ENCODE measurements at places on chromosomes 5 and 9. TPM values are rescaled to one million over a fixed set of nuclear protein-coding genes. Genes with fewer than 3 reads are reported as not detected.

Gene TCF7
- 2.6 TPM for total RNA-seq

Gene DNAJB5
- 27.3 TPM for total RNA-seq

Gene TRUB2
- total RNA-seq: 27.9 TPM

Gene SLC36A3
- not detected for total RNA-seq

Gene ECM2
- total RNA-seq: 0.18 TPM

- no peak overlapping the region for H3K4me3 ChIP-seq
- H3K4me1 ChIP-seq: peaks cover 6% of the 10 kb centered on the region
- no peaks in the 10 kb centered on the region for H3K27me3 ChIP-seq
- no peak for DNase-seq
- H3K27ac ChIP-seq: no peak overlapping the region
Observed at GRCh38 chr9:85117831-85118230, 448.3 kb downstream of the NTRK2 start.

DNA sequence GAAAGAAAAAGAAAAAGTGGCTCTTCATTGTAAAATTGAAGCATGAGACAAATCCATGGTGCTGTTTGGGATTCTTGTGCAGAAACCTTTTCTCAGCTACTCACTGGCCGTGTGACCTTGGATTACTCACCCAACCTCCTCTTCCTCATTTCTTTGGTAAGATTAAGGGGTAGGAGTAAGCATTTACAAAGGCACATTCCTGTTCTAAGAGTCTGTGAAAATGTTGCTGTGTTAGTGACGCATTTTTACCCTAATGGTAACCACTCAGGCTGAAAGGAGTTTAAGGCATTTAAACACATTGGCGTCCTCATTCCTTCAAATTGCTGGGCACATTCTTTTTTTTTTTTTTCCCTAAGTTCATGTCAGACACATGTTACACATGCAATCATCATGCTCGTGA lies 4.3 kb downstream of the RAI14 start:
- peak overlapping the region; percentile 18 for H3K4me3 ChIP-seq
- H3K36me3 ChIP-seq: peaks cover 14% of the 10 kb centered on the region
- H3K27me3 ChIP-seq: no peaks in the 10 kb centered on the region
- H3K27ac ChIP-seq: peak overlapping the region; percentile 93
- H3K4me1 ChIP-seq: peaks cover 35% of the 10 kb centered on the region

DNA sequence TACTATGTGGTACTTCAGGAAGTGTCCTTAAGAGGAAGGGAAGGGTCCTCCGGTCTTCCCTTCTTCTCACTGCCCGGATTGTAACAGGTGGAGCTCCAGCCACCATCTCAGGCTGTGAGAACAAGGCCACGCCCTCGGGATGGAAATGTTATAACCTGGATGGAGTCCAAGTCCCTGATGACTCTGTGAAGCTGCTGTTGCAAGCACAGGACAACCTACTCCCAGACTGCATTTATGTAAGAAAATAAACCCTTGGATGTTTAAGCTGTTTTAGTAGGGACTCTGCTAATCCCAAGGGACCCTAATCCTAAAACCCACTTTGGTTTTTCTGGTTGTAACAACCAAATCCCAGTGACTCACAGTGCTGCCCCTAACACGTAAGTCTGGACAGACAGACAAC lies 221.6 kb downstream of the ACTL7B start:
- no peak for DNase-seq
- H3K4me3 ChIP-seq: no peak overlapping the region
- H3K36me3 ChIP-seq: no peaks in the 10 kb centered on the region
- peaks cover 8% of the 10 kb centered on the region for H3K27me3 ChIP-seq
- H3K27ac ChIP-seq: no peak overlapping the region

DNA sequence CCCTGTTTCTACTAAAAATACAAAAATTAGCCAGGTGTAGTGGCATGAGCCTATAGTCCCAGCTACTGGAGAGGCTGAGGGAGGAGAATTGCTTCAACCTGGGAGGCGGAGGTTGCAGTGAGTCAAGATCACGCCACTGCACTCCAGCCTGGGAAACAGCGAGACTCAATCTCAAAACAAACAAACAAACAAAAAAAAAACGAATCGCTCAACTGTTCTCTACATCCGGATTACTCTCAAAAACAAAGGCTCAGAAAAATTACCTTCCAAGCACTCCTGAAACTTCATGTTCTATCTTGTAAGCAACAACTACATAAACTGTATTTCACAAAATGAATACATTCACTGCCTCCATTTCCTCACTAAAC lies 14.0 kb downstream of the UBAP2 start:
- H3K4me3 ChIP-seq: no peak overlapping the region
- H3K27ac ChIP-seq: peak overlapping the region; percentile 23
- H3K36me3 ChIP-seq: no peaks in the 10 kb centered on the region
- DNase-seq: no peak
- no peaks in the 10 kb centered on the region for H3K27me3 ChIP-seq
- H3K4me1 ChIP-seq: no peaks in the 10 kb centered on the region

DNA sequence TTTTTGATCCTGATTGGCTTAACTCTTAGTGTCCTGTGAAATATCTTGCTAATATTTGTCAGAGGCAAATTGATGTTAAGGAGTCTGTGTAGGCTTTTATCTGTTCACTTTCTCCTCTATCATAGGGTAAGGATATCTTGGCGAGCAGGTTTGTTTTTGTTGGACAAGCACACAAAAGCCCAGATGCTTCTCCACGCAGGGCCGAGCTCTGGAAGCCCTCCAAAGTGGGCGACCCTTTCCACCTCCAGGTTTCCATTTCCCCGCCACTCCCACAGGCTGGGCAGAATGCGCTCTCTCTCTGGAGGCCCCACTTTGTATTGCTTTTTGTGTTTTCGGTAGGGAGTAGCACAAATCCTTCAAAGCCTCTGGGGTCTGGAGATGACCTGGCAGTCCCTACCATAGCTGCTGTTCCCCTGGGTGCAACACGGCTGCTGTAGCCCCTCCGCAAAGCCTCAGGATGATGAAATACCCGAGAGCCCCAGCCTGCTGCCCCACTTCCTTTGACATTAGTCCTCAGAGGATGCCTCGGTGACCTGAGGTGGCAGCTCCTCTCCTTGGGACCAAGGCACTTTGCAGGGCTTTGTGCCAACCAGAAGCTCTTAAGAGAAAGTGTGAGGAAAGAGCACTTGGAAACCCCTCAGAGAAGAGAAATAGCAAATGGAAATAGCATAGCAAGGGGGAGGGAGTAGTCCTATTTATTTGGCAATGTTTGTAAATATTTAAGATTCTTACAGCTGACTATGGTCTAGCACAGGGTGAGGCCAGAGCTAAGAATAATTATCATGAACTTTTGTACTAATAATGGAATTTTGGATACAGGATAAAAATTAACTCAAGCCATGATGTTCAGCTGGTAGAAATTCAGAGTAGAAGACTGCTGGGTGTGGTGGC lies 122.8 kb downstream of the ARHGEF28 start:
- no peak overlapping the region for H3K27ac ChIP-seq
- peaks cover 10% of the 10 kb centered on the region for H3K4me1 ChIP-seq
- H3K36me3 ChIP-seq: no peaks in the 10 kb centered on the region

DNA sequence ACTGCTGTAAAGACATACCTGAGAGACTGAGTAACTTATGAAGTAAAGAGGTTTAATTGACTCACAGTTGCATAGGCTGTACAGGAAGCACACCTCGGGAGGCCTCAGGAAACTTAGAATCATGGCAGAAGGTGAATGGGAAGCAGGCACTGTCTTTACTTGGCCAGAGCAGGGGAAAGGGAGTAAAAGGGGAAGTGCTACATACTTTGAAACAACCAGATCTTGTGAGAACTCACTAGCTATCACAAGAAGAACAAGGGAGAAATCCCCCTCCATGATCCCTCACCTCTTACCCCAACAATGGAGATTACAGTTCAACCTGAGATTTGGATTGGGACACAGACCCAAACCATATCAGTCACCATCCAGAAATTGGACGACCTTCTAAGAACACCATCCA lies 1285.8 kb upstream of the CDH9 start:
- H3K36me3 ChIP-seq: no peaks in the 10 kb centered on the region
- DNase-seq: no peak
- no peaks in the 10 kb centered on the region for H3K27me3 ChIP-seq
- no peak overlapping the region for H3K4me3 ChIP-seq
- H3K4me1 ChIP-seq: no peaks in the 10 kb centered on the region

DNA sequence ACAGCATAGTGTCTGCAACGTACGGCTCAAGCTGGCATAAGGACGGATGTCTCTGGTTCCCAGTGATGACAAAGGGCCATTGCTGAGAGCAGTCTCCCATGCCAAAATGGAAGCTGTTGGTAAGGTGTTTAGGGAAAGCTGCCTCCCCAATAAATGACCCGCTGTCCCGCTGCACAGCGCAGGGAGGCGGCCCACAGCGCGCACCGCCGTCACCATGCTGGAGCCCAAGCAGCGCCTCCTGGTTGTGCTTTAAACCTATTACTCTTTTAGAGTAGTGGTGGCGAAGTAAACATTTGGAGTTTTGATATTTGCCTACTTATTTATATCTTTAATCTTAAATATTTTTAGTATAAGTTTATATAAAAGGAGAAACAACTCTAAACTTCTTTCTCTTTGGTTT lies 70.4 kb upstream of the C5orf63 start:
- H3K27ac ChIP-seq: no peak overlapping the region
- no peaks in the 10 kb centered on the region for H3K4me1 ChIP-seq
- no peaks in the 10 kb centered on the region for H3K27me3 ChIP-seq
- no peak overlapping the region for H3K4me3 ChIP-seq
- no peaks in the 10 kb centered on the region for H3K36me3 ChIP-seq

GRCh38 chr9:82206490-82206889 lies 217.9 kb downstream of the SPATA31D1 start:
- H3K36me3 ChIP-seq: no peaks in the 10 kb centered on the region
- no peaks in the 10 kb centered on the region for H3K4me1 ChIP-seq
- H3K4me3 ChIP-seq: no peak overlapping the region
- DNase-seq: no peak
- no peaks in the 10 kb centered on the region for H3K27me3 ChIP-seq

GRCh38 chr9:33157960-33158842 lies 8.9 kb downstream of the B4GALT1 start:
- no peaks in the 10 kb centered on the region for H3K36me3 ChIP-seq
- peaks cover 52% of the 10 kb centered on the region for H3K4me1 ChIP-seq
- peak overlapping the region; percentile 21 for H3K27ac ChIP-seq
- no peak for DNase-seq
- H3K27me3 ChIP-seq: no peaks in the 10 kb centered on the region
- no peak overlapping the region for H3K4me3 ChIP-seq

DNA sequence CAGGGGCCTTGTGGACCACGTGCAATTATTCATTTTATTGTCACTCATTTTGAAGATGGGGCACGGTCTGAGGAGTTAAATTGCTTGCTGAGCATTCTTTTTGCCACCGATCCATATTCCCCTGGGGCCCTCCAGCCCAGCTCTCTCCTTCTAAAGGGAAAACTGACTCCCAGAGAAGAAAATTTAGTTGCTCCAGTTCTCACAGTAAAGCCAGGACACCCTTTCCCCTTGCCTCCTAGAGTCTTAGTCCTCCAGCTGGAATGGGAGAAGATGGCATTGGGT lies 1.0 kb upstream of the PANK3 start:
- no peak for DNase-seq
- H3K27ac ChIP-seq: peak overlapping the region; percentile 74
- H3K4me3 ChIP-seq: peak overlapping the region; percentile 94

DNA sequence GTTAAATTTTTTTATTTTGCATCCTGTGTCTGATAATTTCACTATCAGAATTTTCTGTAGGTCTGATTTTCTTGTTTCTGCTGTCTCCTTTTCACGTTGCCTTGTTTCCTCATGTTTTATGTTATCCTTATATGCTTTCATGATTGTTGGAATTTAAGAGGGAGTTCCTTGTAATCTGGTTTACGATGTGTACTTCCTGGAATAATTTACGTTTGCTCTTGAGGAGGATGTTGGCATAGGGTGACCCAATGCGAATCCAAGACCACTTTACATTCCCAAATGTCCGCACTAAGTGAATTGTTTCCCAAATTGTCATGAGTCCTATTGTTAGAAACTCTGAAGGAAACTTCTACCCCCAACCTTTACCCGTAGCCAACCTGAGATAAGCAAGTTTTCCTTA lies 80.3 kb downstream of the ADAMTSL1 start:
- no peaks in the 10 kb centered on the region for H3K4me1 ChIP-seq
- no peaks in the 10 kb centered on the region for H3K27me3 ChIP-seq
- DNase-seq: no peak
- H3K4me3 ChIP-seq: no peak overlapping the region
- H3K27ac ChIP-seq: no peak overlapping the region
- H3K36me3 ChIP-seq: peaks cover 3% of the 10 kb centered on the region
